Bronchus fibroblast of lung (primary cell): ENCODE measurements at places on chromosomes 6 and 20. TPM values are rescaled to one million over a fixed set of nuclear protein-coding genes. Genes with fewer than 3 reads are reported as not detected.

Gene ACSS2
- total RNA-seq, result 108 and 116 TPM in 2 replicates

Gene GLP1R
- total RNA-seq, result not detected in 2 replicates

Gene SLC2A10
- 21.4 and 21.9 TPM in 2 replicates for total RNA-seq

Gene HNF4A
- total RNA-seq, result not detected in 2 replicates

Gene GPR63
- 0.74 and 1.0 TPM in 2 replicates for total RNA-seq

Gene RGS17
- 7.0 and 8.2 TPM in 2 replicates for total RNA-seq

Gene KIAA1755
- total RNA-seq, result 0.89 and 1.5 TPM in 2 replicates

Gene FOXC1
- 1.5 and 3.0 TPM in 2 replicates for total RNA-seq

Gene PRL
- not detected in 2 replicates for total RNA-seq

Gene SLC13A3
- total RNA-seq, result 3.3 and 6.1 TPM in 2 replicates

Gene CALHM6
- total RNA-seq, result 1.8 and 2.2 TPM in 2 replicates

Gene CTAGE9
- total RNA-seq, result under 0.01 TPM in 1 of 2 replicates, not detected in the other

Gene PRELID3B
- total RNA-seq, result 36.1 and 43.0 TPM in 2 replicates

Gene WFDC5
- not detected in 2 replicates for total RNA-seq

Gene PRICKLE4
- not detected in 2 replicates for total RNA-seq

Gene CGA
- not detected in 2 replicates for total RNA-seq

Gene PREX1
- 3.5 and 3.6 TPM in 2 replicates for total RNA-seq

Gene TTK
- total RNA-seq, result 37.8 and 43.0 TPM in 2 replicates

Gene CTCFL
- not detected in 2 replicates for total RNA-seq

Gene PRKN
- total RNA-seq, result 0.89 and 2.9 TPM in 2 replicates

Gene CASS4
- 2.2 and 2.4 TPM in 2 replicates for total RNA-seq

Gene C6orf15
- not detected in 2 replicates for total RNA-seq

Gene MTFR2
- 9.2 and 13.6 TPM in 2 replicates for total RNA-seq
